ENCODE measurements at places on chromosomes 16 and 17.

- peak; percentile 80 for DNase-seq
Measured at GRCh38 chr16:58755989-58756649, 22.0 kb upstream of the GOT2 start.

GRCh38 chr16:51734220-51734619, 583.1 kb upstream of the SALL1 start:
- no peak for DNase-seq

DNA sequence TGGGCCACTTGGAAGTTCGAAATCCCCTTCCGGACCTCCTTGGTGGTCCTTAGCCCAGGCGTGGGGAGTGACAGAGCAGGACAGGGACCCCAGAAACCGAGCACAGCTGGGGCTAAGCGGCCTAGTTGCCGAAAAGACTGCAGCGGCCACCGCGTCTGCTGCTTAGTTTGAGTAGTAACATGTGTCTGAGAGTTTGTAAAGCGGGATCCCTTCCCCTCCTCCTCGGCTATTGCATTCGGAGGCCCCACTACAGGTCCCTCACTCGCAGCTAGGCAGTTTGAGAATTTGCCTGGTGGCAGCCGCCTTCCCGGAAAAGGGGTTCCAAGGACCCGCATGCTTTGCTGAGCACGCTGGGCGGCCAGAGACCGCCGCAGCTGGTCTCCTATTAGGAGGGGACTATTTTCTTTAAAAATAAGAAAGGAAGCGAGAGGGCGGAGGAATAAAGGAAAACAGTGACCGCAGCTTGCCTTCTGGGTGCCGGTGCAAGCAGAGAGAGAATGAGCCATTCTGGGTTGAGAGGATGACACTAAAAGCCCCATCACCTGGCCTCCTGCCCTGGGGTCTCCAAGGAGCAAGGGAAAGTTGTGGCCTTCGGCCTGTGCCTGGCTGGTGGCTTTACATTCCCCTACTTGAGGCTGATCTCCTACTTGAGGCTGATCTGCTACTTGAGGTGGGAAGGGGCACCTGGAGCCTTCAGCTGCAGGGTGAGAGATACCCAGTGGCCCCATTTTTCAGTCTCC, 1.1 kb upstream of the HOXB5 start:
- no peak for DNase-seq

DNA sequence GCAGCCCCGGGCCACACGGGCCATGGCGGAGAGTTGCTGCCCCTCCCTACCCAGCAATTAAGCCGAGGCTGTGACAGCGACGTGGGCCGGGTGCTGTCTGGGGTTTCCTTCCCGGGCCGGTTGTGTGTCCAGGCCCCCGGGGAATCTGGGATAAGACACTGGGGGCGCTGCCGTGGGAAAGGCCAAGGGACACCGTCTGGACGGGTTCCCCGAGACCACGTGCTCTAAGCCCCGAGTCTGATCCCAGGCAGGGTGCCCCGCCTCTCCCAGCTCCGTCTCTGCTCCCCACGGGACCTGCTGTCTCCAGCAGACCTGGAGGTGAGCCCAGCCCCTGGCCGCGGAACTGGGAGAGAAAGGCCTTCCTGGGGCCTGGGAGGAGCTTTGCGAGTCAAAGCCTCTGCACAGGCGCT, 92.2 kb downstream of the IRX3 start:
- peak; percentile 37 for DNase-seq

GRCh38 chr17:29156781-29157180, 23.4 kb downstream of the MYO18A start:
- no peak for DNase-seq

DNA sequence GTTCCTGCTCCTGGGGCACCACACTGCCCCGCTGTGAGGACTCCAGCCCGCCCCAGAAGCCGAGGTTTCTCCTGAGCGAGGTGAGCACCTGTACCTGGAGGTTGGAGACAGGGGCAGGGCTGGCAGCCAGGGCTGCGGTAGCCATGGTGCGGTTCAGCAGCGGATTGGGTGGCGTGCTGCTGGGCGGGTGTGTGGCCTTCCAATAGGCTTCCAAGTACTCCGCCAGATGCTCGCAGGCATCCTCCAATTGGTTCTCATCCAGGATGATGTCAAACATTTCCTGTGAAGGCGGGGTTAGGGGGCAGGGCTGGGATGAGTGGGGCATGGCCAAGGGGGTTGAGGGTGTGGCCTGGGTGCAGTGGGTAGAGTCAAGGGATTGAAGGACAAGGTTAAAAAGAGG, 11.3 kb upstream of the ARL5C start:
- peak; percentile 54 for DNase-seq

DNA sequence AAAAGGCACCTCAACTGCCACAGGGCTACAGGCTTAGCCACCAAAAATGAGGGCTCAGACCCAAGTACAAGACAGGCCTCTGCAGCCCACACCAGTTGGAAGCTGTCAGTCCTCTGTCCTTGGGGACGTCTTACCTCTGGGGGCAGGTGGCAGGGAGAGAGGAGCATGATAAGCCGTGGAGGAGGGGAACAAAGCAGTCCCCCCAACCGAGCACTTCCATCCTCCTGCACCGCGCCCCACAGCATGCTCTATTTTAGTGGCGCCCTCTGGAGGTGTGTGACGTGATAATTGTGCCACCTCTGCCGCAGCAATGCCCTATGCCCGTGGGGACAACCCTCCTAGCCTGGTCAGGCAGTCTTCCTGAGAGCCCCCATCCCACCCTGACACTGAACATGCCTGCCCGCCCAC, 13.6 kb downstream of the G6PC3 start:
- peak; percentile 73 for DNase-seq

DNA sequence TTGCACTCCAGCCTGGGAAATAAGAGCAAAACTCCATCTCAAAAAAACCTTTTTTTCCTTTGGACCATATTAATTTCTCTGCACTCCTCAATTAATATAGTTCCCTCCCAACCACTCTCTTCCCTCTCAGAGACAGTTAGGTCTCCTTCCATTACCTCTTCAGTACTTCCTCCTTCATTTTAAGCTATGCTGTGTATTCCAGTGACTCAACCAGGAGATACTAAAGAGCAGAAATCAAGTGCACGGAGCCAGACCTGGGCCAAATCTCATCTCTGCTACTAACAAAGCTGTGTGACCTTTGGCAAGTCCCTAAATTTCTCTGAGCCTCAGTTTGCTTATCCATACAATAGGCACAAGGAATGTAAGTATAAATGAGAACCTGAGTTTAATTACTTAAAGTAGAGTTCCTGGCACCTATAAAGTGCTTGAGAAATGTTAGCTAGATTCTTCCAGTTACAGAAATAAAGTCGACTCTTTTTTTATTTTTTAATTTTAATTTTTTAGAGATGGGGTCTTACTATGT, 8.5 kb downstream of the PECAM1 start:
- no peak for DNase-seq

DNA sequence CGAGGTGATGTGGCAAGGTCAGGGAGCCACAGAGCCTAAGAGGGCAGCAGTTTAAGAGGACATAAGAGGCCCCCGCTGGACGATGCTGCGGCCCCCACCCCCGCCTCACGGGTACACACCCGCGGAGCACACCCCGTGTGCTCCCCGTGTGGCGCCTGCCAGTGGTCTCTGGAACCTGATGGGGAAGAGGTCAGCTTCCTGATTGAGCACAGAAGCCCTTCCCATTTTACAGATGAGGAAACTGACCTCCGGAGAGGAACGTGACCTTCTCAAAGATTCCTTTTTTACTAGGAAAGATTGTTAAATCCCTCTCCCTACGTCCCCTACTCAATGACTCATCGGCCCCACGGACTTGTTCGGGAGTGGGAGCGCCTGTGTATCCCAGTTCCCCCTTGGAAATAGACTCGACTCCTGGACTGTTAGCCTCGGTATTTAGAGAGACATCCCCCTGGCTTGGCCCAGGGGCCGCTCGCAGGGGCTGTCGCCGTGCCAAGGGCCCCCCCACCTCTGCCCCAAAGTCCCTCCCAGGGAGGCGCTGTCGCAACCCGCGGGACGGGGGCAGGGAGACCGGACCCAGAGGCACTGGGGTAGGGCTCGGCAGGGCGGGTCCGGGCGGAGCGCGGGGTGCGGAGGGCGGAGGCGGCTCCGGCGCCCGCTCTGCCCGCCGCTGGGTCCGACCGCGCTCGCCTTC, at the start of gene ABCC3:
Gene ABCC3 (plus strand): TSS at position 658 of the 691 bp plus-strand sequence. CDS start 56 bp downstream, outside the sequence.
- DNase-seq, result no peak

GRCh38 chr17:47935961-47936360, 5.4 kb upstream of the PNPO start:
- DNase-seq, result no peak

- no peak for DNase-seq
Measured at GRCh38 chr16:21145738-21146137, 4.9 kb downstream of the DNAH3 start.

- no peak for DNase-seq
Measured at GRCh38 chr17:9026741-9027140, 5.4 kb downstream of the NTN1 start.

GRCh38 chr16:990516-991291, 9.1 kb downstream of the SOX8 start:
- DNase-seq, result no peak

- no peak for DNase-seq
Measured at GRCh38 chr17:76870377-76870714, 2.1 kb downstream of the MGAT5B start.

DNA sequence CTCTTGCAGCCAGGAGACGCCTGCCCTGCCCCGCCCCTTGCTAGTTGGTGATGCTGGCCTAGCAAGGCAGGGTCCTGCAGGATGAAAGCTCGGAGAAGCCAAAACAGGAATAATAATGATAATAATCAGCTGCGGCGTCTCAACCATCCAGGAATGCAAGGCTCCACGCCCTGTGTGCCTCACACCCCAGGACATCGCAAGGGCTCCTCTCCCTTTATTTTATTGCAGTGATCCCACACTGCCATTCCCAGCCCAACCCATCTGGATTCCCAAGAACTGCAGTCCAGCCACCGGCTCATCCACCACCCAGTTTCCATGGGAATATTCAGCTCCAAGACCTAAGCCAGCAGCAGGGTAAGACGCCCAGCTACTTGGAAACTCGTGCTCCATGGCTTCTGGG, 21.0 kb upstream of the ZNF652 start:
- no peak for DNase-seq

GRCh38 chr17:79388556-79389295, 222.1 kb downstream of the RBFOX3 start:
- peak; percentile 96 for DNase-seq

GRCh38 chr16:56349086-56349415, 76.3 kb downstream of the AMFR start:
- DNase-seq, result no peak

- DNase-seq, result no peak
Measured at GRCh38 chr17:57350266-57350665, 93.9 kb downstream of the MSI2 start.

- DNase-seq, result no peak
Measured at GRCh38 chr17:44604116-44604761, 47.0 kb downstream of the FZD2 start.

GRCh38 chr16:78689028-78689427, 589.6 kb downstream of the WWOX start:
- no peak for DNase-seq

DNA sequence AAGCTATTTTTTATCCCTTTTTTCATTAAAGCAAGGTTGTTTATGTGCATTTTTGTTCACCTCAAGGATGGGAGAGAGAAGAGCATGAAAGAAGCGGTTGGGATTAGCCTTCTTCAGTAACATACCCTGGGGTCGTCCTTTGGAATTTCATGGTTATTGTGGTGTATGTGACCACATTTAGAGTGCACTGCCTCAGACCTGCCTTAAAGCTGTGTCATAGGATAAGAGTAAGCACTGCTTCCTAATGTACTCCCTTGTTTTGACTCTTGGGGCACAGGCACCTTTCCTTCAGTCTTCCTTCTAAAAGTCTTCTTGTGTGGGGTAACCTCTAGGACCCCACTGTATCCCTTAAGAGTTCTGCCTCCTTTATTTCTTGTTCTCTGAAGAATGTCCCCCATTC, 28.9 kb downstream of the TNRC6A start:
- no peak for DNase-seq

DNA sequence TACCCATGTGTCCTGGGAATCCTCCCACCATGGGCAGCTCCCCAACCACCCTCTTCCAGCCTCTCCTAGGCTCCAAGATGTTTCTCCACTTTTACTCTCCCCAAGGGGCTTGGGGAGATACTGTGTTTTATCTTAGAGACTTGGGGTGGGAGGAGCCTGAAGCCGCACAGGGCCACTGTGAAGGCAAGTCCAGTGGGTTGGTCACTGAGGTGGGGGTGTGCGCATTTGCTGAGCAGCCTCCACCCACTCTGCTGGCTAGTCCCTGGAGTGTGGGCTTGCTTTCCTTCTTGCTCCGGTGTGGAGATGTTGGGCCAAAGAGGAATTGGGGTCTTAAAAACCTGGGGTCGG, 4.1 kb upstream of the CLDN9 start:
- no peak for DNase-seq

DNA sequence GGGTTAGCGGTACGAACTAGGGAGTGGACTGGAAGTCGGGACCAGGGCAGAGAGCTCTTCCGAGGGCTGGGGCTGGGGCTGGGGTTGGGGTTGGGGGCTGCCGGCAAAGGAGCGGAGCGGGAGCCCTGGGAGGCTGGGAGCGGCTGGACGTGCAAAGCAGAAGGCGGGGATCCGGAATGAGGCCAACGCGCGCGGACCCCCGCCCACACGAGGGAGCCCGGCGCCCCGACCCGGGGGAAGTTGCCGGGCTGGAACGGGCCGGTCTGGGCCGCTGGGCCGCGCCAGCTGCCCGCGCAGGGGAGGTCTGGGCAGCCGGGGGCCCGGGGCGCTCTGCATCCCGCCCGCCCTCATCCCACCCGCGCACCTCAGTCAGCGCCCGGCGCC, 323 bp downstream of the ST3GAL2 start:
- peak; percentile 36 for DNase-seq

DNA sequence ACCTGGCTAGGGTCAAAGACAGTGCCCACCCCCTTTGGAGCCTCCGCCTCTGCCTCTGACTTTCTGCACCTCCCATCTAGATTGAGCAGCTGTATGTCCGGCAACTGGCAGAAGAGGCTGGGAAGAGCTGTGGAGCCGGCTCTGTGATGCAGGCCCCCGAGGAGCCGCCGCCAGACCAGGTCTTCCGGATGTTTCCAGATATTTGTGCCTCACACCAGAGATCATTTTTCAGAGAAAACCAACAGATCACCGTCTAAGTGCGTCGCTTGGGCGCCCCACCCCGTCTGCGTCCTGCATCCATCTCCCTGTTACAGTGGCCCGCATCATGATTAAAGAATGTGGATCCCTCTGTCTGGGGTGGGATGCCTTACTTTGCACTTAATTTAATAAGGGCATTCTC, 22.1 kb downstream of the IRF8 start:
- DNase-seq, result no peak

- peak; percentile 31 for DNase-seq
Measured at GRCh38 chr16:88685156-88686061, 898 bp downstream of the SNAI3 start.

DNA sequence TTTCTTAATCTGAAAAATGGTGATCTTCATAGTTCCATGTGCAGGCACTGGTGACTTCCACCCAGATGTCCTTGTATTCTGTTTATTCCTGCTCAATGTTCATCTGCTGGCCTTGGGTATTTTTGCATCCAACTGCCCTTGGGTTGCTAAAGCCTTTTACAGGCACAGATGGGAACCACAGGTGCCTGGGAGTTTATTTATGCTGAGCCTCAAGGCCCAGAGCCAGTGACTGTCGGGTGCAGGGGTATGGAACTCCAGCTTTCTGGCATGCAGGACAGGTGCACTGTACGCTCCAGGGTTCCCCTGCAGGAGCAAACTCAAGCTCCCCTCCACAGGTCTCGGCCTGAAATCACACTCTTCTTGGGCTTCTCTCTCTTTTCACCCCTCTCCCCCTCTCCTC, 22.3 kb downstream of the DYNLRB2 start:
- DNase-seq, result no peak
